ENCODE measurements at places on chromosomes 11 and 22. TPM values are rescaled to one million over a fixed set of nuclear protein-coding genes. Genes with fewer than 3 reads are reported as not detected.

CRYBB3 gene
- not detected for total RNA-seq

OR8J1 gene
- not detected for total RNA-seq

DNA sequence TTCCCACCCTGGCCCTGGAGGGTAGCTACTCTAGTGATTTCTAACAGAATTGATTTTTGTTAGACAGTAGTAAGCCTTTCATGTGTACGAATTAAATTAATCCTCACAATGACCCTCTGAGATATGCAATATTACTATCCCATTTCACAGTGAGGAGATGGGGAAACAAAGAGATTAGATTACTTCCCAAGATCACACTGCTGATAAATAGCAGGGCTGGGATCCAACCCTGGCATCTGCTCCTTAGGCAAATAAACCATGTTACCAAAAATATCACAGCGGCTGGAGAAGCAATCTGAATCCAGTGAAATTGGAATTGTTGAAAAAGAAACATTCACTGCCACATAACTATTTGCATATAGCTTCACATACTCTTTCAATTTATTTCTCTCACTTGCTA is 12.8 kb upstream of the CAVIN3 start:
- H3K27ac ChIP-seq = no peak overlapping the region
- no peaks in the 10 kb centered on the region for H3K36me3 ChIP-seq
- no peak overlapping the region for H3K4me3 ChIP-seq
- H3K27me3 ChIP-seq = no peaks in the 10 kb centered on the region

GRCh38 chr11:68837583-68838571 is 3.8 kb downstream of the CPT1A start:
- peaks cover 35% of the 10 kb centered on the region for H3K4me1 ChIP-seq
- no peak for DNase-seq
- no peak overlapping the region for H3K4me3 ChIP-seq
- H3K27ac ChIP-seq = peak overlapping the region; percentile 62
- no peaks in the 10 kb centered on the region for H3K36me3 ChIP-seq

- no peak for DNase-seq
- H3K4me3 ChIP-seq = no peak overlapping the region
- H3K36me3 ChIP-seq = no peaks in the 10 kb centered on the region
Measured at GRCh38 chr11:71140206-71140919, 112.0 kb downstream of the SHANK2 start.

DNA sequence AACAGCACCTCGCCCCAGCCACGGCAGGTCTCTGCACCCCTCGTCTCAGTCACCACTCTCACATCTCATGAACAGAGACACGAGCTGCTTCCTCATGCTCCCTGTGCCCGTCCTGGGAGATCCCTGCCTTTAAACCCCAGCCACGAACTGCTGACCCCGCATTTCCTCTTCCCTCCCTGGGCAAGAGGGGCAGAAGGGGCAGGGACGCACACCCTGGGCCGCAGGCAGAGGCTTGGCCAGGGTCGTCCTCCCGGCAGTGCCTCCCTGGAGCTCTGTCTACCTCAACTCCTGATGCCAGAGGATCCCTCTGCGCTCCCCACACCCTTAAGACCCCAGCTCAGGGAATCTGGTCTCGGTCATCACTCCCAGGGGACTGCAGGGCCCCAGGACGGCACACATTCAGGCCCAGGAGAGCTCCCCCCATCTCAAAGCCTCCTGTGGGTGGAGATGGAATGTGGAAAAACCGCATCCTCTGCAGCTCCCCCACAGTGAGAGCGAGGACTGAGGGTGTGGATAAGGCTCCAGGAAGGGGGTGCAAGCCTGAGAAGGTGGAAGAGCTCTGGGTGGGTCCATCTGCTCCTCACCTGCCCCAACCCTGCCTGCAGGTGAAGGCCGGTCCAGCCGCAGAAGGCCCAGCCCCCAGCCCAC is 1.2 kb downstream of the BID start:
- peaks cover 7% of the 10 kb centered on the region for H3K4me1 ChIP-seq
- no peaks in the 10 kb centered on the region for H3K36me3 ChIP-seq
- H3K27me3 ChIP-seq = no peaks in the 10 kb centered on the region

GRCh38 chr11:100072131-100072530 is 615.0 kb upstream of the ARHGAP42 start:
- no peaks in the 10 kb centered on the region for H3K27me3 ChIP-seq
- H3K36me3 ChIP-seq = no peaks in the 10 kb centered on the region
- H3K27ac ChIP-seq = no peak overlapping the region
- H3K4me3 ChIP-seq = no peak overlapping the region
